G401 (cell line): ENCODE measurements at places on chromosomes 16 and 17. TPM values are rescaled to one million over a fixed set of nuclear protein-coding genes. Genes with fewer than 3 reads are reported as not detected.

CACNG3 gene
- not detected in 2 replicates for total RNA-seq

PYY gene
- total RNA-seq = not detected in 2 replicates

CACNG1 gene
- not detected in 2 replicates for total RNA-seq

GLG1 gene
- total RNA-seq = 47.3 and 78.4 TPM in 2 replicates

ABCC12 gene
- not detected in 2 replicates for total RNA-seq

CHST5 gene
- 0.12 TPM in 1 of 2 replicates, not detected in the other for total RNA-seq

OGFOD3 gene
- total RNA-seq = 24.7 and 65.0 TPM in 2 replicates

ABAT gene
- 7.2 and 8.0 TPM in 2 replicates for total RNA-seq

ATP2A1 gene
- total RNA-seq = 7.8 and 11.1 TPM in 2 replicates

SOX15 gene
- total RNA-seq = 6.8 and 12.1 TPM in 2 replicates

ITGB3 gene
- total RNA-seq = not detected in 2 replicates

EPOP gene
- 46.5 and 50.5 TPM in 2 replicates for total RNA-seq

CMTM2 gene
- not detected in 2 replicates for total RNA-seq

CCDC200 gene
- total RNA-seq = not detected in 2 replicates

FNDC8 gene
- total RNA-seq = not detected in 2 replicates

SLC13A2 gene
- total RNA-seq = not detected in 2 replicates

CTCF gene
- 32.4 and 37.3 TPM in 2 replicates for total RNA-seq

TMIGD1 gene
- not detected in 2 replicates for total RNA-seq

RBFOX1 gene
- not detected in 2 replicates for total RNA-seq

HYDIN gene
- total RNA-seq = not detected in 2 replicates

BCL6B gene
- not detected in 2 replicates for total RNA-seq

GFAP gene
- not detected in 2 replicates for total RNA-seq

DOC2A gene
- total RNA-seq = not detected in 2 replicates

CCL3 gene
- total RNA-seq = not detected in 2 replicates

SLC5A10 gene
- total RNA-seq = not detected in 2 replicates

IGFALS gene
- 0.31 TPM in 1 of 2 replicates, not detected in the other for total RNA-seq

NPIPB8 gene
- not detected in 2 replicates for total RNA-seq

SALL1 gene
- total RNA-seq = not detected in 2 replicates

GPR179 gene
- total RNA-seq = not detected in 2 replicates

HID1 gene
- total RNA-seq = 2.1 and 4.7 TPM in 2 replicates

LIMD2 gene
- total RNA-seq = 51.6 and 72.5 TPM in 2 replicates

INTS2 gene
- 14.8 and 22.8 TPM in 2 replicates for total RNA-seq

TBC1D26 gene
- total RNA-seq = 0.61 TPM in 1 of 2 replicates, not detected in the other
